ENCODE measurements at places on chromosomes 12 and 14.

DNA sequence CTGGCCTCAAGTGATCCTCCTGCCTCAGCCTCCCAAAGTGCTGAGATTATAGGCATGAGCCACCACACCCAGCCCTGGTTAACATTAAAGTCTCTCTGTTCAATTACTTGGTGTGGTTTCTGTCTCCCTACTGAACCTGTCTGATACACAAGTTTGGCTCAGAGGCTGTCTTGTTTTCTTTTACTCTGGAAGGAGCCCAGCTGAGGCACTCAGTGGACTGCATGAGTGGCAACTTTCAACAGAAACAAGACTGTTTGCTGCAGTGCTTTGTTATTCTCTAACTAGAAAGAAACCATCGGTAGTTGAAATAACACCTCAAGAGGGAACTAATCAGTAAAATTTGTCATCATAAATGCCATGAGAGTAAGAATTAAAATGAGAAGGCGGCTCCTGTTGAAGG is 238.7 kb downstream of the FOXN3 start:
- no peak for DNase-seq

DNA sequence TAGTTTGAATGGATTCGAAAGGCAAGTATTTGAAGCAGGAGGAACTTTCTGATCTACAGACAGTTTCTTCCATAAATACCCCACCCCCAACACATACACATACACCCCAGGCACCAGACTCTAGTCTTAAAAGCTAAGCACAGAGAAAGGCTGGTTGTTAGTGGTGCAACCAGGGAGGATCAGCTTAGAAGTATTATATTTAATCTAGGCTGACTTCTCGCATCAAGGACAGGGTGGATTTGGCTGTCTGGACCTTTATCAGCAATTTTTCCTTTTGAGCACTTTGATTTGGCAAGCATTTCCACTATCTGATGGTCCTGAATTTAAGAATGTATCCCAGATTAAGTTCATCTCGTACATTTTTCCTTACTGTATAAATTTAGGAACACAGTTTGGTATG is 1489.8 kb upstream of the FLRT2 start:
- no peak for DNase-seq

GRCh38 chr14:71311061-71311460 is 403.8 kb downstream of the PCNX1 start:
- no peak for DNase-seq

- peak; percentile 29 for DNase-seq
Observed at GRCh38 chr14:100573002-100573756, 14.0 kb downstream of the BEGAIN start.

DNA sequence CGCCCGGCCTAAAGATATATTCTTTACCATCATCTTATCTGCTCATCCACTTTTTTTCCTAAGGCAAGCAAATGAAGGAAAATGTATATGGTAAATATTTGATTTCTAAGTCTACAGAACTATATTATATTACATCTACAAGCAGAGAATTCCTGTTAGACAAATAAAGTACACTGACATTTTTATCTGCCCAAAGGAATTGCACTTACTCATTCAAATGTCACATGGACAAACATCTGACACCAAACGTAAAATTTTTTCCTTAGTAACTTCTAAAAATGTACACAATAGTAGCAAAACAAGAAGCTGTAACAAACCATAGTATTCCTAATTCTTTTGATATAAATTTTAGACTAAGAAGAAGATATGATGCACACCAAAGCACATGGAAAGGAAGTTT is 51.0 kb downstream of the SPPL3 start:
- DNase-seq, result no peak

- no peak for DNase-seq
Observed at GRCh38 chr14:90000935-90001334, 45.2 kb downstream of the TDP1 start.

GRCh38 chr12:41221491-41221890 is 33.4 kb downstream of the PDZRN4 start:
- DNase-seq, result no peak

- no peak for DNase-seq
Observed at GRCh38 chr12:88393017-88393767, 187.1 kb downstream of the KITLG start.

- peak; percentile 45 for DNase-seq
Observed at GRCh38 chr12:54300732-54301427, at the start of gene NFE2. Gene NFE2 (minus strand): TSS chr12:54301015. CDS start chr12:54295248, 5,767 bp downstream.

DNA sequence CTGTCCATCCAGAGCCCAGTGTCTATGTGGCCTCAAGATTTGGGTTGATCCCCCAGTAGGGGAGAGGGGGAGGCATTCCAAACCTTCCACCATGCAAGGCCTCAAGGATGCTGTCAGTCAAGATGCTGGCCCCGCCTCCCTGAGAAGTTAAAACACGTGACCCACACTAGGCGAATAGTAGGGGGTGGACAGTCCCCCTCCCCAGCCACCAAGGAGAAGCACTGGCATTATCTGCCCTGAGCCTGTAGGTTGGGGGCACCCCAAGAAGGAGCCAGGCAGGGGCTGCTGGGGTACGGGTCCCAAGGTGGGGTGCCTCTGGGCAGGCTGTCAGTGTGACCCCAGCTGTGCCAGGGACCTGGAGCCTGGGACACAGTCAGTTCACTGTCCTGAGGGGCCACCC is 2.3 kb downstream of the SLC25A29 start:
- no peak for DNase-seq

- DNase-seq, result no peak
Observed at GRCh38 chr12:30178916-30179315, 395.2 kb upstream of the TMTC1 start.

GRCh38 chr12:103573185-103573584 is 13.9 kb upstream of the STAB2 start:
- DNase-seq, result no peak

DNA sequence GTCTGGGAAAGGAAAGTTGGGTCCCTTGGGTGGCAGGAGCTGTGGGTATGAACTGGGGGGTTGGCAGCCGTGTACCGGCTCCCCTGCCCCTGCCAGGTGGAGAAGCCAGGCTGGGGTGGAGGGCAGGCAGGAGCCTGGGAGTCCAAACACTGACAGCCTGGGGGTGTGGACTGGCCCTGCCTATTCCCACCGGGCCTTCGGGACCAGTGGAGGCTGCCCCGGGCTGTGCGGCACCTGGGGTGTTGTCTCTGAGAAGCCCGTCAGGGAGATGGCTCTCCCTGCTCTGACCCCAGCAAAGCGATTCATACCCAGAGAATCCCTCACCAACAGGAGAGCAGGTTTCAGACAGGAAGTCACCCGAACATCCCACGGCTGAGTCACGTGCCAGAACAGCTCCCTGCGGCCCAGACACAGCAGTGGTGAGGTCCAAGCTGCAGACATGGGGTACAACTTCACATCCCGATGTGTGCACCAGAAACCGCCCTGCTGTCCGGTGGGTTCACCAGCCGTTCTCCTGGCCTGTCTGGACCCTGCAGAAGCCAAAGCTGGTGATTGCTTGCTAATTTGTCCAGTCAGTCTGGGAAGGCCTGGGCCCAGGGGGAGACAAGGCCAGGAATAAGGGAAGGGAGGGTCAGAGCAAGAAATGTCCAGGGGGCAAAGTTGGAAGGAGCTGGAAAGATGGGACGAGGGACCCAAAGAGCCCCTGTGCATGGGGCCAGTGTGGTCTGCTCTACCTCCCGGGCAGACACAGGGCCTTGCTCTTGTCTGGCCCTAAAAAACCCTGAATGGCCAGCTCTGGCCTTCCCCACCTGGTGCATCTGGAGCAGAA is 2.1 kb upstream of the GPR132 start:
- DNase-seq, result no peak

DNA sequence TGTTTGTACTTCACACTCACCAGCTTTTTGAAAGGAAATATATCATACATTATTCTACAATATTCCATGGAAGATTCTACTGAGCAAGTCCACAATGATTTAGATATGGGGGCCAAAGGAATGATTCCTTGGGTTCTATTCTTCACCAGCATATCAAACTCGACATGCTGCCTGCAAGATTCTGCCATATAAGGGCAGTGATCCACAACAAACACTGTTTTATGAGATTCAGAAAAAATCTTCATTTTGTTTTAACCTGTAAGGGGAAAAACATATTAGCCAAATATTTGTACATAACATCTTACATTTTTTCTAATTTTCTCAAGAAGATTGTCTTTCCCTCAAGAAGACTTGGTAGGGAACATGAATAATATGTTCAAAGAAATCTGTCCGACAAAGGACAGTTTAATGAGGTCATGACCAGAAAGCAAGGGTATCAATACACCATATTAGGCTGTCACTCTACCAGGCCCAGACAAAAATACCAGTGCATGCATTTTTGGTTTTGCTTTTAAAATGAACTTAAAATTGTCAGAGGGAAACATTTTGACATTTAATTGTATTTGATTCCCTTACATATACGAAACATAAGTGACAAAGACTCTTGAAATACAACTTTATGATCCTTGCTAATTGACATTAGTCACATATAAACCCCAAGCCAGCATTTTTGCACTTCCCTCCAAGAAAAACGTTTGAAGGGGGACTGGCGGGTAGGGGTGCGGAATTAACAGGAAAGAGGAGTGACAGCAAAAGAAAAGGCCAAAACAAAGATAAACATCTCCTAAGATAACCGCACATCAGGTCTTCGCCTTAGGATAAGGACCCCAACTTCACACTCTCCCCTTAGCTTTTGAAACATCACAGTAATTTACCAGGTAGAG is 980 bp downstream of the INTS13 start:
- no peak for DNase-seq

DNA sequence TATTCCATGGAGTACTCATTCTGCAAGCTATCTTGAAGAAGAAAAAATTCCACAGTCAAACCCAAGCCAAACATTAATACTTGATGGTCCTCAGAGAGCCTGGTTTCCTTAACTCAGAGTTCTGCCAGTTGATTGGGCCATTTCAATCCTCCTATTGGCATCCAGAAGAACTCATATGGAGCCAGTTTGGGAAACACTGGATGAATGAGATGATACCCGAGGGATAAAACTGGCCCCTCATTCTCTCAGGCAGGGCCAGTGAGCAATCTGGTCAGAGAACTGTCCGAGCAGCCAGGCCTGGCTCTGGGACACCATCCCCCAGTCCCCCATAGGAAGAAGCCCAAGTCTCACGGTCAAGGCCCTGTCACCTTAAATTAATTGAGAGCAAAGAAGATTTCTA is 48.8 kb downstream of the NUAK1 start:
- peak; percentile 69 for DNase-seq

- DNase-seq, result no peak
Observed at GRCh38 chr12:79557690-79558315, 133.0 kb downstream of the PAWR start.

- peak; percentile 44 for DNase-seq
Observed at GRCh38 chr12:38158428-38159091, 158.0 kb upstream of the ALG10B start.

DNA sequence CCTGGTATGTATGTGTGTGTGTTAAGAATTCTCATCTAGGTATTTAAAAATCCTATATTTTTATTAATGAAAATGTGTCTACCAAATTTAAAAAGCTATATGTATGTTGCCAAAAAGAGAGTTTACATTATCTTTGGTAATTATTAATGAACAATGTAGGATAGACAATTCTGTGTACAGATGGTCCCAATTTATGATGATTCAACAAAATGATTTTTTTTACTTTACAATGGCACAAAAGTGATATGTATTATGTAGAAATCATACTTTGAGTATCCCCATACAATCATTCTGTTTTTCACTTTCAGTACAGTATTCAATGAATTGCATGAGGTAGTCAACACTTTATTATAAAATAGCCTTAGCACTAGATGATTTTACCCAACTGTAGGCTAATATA is 39.4 kb downstream of the IRAK3 start:
- DNase-seq, result no peak

- DNase-seq, result no peak
Observed at GRCh38 chr12:50187084-50187900, 20.1 kb upstream of the CERS5 start.

GRCh38 chr12:104985206-104985605 is 910 bp upstream of the NOPCHAP1 start:
- no peak for DNase-seq

- no peak for DNase-seq
Observed at GRCh38 chr12:122894193-122895121, 1.5 kb downstream of the VPS37B start.

DNA sequence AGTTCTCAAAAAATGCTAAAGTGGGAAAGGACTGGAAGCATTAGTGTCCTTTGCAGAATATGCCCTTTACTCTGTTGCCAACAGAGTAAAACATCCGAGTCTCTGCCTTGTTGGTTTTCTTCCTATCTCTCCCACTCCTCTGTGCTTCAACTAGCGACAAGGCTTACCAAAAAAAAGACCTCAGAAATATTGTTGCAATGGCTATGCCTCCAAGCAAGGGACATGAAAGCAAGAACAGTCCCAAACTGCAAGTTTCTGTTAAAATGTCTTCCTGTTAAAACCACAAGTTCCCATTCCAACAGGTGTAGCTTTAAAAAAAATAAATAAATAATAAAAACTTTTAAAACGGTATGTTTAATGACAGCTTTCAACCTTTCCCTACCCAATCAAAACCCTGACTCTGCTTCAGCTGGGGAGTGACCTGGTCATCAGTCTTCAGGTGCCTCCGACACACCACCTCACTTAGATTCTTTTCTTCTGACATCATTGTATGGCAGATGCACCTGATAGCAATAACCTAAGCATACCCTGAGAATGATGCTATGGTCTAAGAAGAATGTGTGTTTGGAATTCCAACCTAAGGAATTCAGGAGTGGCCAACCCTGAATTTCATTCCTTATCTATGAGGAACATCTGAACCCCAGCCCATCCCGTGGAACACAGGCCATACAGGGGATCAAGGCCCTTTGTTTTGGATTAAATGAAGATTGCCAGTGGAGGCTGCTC is 81.0 kb downstream of the RPS29 start:
- DNase-seq, result no peak

- peak; percentile 46 for DNase-seq
Observed at GRCh38 chr12:133130808-133131128, 341 bp downstream of the ZNF10 start.

DNA sequence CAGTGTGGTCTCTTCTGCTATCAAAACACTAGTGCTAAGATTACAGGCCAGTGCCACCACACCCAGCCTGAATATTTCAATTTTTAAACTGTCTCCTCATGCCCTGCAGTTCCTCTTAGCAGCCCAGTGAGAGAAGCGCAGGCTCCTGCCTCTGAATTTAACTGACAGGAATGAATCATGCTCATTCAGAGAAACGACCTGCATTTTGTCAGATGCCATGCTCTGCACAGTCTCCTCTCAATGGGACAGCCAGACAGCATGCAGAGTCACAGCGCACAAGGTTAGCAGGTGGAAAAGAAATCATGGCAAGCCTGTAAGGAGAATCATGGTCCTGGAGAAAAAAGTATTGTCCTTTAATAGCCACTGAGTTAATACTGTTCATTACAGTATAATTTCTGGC is 691.0 kb upstream of the SEL1L start:
- DNase-seq, result no peak

Measured in right cardiac atrium (tissue), 5 donors.